Tongue (tissue), 3 donors: ENCODE measurements at places on chromosomes 5 and 9.

GRCh38 chr5:132389585-132390286 lies 20.2 kb downstream of the SLC22A5 start:
- DNase-seq: no peak

- DNase-seq: peak; percentile 59
Measured at GRCh38 chr9:110620726-110621125, 41.2 kb upstream of the SVEP1 start.

- peak; percentile 80 for DNase-seq
Measured at GRCh38 chr9:90001747-90002146, 396.9 kb downstream of the GADD45G start.

DNA sequence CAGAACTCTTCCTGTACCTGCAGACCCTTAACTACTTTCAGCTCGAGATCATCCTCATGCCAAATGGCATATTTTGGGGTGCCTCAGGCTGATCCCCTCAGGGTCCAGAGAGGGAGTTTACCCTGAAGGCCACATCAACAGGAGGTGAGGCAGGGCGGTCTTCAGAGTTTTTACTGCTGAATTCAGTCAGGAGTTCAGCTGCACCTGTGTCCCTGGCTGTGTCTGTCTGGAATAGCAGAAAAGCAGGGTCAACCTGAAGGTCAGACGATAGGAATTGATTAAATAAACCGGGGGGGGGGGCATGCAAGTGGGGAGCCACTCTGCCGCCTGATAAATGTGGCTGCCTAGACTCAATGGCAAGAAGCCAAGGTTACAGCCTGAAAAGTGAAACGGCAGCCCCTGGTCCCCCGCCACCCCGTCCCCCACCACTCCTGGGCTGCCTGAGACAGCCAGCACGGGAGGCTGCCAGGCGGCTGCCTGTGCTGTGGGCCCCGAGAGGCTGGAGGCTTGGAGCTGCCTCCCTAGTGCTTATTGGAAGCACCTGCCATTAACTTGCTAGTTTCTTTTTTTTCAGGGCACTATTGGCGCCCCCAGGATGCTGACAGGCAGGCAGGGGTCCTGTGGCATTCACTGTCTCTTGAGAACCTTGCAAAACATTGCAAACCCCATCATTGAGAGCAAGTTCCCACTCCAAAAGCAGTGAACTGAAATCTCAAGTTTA lies 182.7 kb upstream of the PPP1R26 start:
- no peak for DNase-seq

GRCh38 chr9:68454579-68455334 lies 85.9 kb downstream of the TMEM252 start:
- DNase-seq: no peak

- DNase-seq: peak; percentile 69
Measured at GRCh38 chr9:131739959-131740648, at the start of gene RAPGEF1. Gene RAPGEF1 (minus strand): TSS chr9:131740076. CDS start chr9:131739830, 246 bp downstream.

DNA sequence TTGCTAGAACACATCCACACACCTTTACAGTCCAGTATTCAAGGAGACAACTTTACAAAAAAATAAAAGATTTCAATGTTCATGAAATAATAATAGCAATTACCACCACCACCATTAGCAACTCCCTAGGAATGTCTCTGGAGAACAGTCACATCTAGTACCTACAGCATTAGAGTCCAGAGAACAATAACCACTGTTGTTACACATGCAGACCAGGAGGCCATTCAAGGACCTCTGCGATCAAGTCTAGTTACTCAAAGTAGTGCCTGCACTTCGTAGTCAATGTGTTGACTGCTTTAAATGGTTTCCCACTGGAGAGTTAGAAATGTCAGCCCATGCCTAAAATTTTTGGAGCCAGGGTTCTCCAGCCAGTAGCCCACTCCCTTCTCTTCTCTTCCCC lies 244.4 kb downstream of the DEPDC1B start:
- no peak for DNase-seq

- no peak for DNase-seq
Measured at GRCh38 chr9:21413624-21414023, 4.7 kb downstream of the IFNA8 start.

GRCh38 chr5:163535290-163535689 lies 29.9 kb downstream of the MAT2B start:
- no peak for DNase-seq

DNA sequence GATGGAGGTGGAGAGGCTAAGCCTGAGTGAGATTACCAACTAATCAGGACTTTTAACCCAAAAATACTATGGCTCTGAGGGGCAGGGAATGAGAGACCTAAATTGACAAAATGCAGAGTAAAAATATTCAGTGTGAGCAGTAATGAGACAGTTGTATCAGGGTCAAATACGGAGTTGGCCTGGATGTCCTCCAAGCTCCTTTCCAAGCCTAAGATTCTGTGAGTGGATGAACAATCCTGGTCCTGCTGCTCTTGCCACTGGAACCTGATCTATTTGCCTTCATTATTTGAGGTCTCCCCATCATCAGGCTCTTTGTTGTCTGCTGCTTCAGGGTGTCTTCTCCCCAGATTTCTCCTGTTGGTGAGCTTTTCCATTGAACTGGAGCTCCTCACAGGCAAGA lies 1.1 kb downstream of the PDCD1LG2 start:
- DNase-seq: no peak

- no peak for DNase-seq
Measured at GRCh38 chr5:148932355-148932935, 106.0 kb downstream of the ADRB2 start.

GRCh38 chr9:126750941-126751725 lies 53.7 kb upstream of the ZBTB43 start:
- no peak for DNase-seq

- DNase-seq: peak; percentile 52
Measured at GRCh38 chr9:129887334-129888292, 52.4 kb downstream of the USP20 start.

- no peak for DNase-seq
Measured at GRCh38 chr5:132648355-132648754, 9.6 kb upstream of the IL13 start.

- no peak for DNase-seq
Measured at GRCh38 chr9:16516891-16517290, 353.6 kb downstream of the BNC2 start.

DNA sequence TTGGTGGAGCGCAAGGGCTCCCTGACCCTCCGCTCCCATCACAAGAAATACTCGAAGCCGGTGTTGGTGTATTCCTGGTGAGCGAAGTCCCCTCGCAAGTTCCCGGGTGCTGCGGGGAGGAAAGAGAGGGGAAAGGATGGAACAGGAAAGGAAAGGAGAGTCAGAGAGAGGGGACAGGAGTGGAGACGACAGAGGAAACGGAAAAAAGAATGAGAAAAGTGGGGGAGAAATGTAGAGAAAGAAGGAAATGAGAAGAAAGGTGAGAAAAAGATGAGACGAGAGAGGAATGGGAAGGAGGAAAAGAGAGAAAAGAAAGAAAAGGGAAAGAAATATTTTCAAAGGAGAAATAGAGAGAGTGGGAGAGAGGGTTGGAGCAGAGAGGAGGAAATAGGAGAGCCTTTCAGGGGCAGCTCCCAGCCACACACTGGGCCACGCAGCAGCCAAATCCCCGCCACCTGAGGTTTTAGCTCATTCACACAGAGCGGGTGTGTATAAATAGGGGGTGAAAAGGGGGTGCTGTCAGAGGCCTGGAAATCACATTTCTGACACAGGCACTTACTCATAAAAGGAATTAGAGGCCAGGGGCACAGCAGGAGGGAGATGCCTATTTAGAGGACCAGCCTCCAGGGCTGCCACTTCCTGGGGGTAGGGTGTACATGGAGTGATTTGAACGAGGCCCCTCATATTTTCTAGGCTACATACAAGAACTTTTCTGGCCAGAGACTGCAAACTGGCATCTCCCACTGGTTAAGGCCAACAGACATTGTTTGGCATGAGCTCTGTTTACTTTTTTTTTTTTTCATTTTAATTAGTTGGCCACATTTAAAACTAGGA lies 555 bp downstream of the CFAP95 start:
- no peak for DNase-seq

DNA sequence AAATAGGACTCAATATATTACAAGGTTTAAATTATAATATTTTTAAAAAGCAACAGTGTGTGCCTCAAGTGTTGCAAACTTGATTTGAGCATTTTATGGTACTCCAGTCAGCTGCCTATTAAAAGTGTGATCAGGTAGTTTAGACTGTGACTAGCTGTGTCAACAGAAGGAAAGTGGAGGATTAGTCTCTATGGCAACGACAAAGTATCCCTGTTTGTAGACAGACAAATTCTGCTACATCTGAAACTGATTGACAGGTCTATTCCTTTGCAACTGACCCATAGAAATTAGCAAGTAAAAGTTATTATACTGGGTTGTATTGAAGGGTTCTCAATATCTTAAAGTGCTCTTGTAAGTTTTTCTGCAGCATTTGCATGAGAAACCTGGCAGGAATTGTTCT lies 249.8 kb upstream of the ARRDC3 start:
- no peak for DNase-seq

DNA sequence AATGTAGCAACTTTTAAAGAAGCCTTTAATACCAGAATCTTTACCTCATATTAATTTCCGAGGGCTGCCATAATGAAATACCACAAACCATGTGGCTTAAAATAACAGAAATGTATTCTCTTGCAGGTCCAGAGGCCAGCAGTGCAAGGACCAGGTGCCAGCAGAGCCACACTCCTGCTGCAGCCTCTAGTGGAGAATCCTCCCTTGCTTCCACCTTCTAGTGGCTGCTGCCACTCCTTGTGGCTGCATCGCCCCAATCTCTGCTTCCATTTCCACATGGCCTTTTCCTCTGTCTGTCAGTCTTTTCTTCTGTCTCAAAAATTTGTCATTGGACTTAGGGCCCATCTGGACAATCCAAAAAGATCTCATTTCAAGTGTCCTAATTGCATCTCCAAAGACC lies 401.5 kb downstream of the EFNA5 start:
- no peak for DNase-seq

DNA sequence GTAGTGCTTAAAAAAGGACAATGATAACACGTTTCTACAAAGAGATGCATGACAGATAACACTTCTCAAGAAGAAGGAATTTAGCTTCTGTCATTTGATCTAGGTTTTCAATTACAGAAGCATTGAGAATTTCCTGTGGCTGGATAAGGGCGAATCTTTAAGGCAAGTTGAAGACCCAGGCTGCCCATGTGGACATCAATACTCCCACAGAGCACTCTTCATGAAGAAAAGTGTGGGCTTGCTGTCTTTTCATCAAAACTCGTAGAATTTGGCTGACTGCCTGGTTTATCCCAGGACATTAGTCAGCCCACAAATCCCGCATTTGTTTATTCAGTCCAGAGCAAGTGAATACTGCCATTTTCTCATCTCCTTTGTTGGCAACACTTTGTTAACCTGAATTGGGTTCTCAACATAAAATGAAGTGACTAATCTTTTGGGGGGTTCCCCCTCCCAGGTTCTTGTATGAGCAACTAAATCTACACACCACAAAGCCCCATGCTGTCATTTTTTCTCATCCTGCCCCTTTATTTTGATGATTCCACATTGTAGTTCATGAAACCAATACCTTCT lies 43.4 kb upstream of the CDKN2B start:
- DNase-seq: peak; percentile 21

- DNase-seq: peak; percentile 88
Measured at GRCh38 chr5:43602461-43603343, at the start of gene NNT. Gene NNT (plus strand): TSS chr5:43603180. CDS start chr5:43609196, 6,016 bp downstream.
